Activated T-cell treated with anti-CD3 and anti-CD28 coated beads, Interleukin-2, amount 50 U/mL, for 4 hours (primary cell): ENCODE measurements at places on chromosomes 5 and 9. TPM values are rescaled to one million over a fixed set of nuclear protein-coding genes. Genes with fewer than 3 reads are reported as not detected.

DNA sequence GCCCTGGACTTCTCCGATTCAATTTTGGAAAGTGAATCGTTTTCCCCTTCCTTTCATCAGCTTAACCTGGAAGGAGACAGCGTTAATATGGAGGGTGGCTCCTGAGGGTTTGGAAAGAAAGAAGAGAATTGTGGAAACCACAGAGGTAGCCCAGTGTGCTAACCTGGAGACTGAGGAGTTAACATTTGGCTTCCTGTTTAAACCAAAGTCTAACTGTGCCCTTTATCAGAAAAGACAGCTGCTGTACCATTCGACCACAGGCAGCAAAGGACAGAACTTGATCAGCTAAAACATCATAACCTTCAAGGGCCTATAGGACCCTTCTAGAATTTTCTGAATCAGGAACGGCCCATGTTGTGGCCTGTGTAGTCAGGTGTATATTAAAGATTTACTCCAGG lies 735 bp downstream of the IDNK start:
- no peak for DNase-seq

GRCh38 chr9:117344892-117345660 lies 69.8 kb downstream of the ASTN2 start:
- DNase-seq, result no peak

DNA sequence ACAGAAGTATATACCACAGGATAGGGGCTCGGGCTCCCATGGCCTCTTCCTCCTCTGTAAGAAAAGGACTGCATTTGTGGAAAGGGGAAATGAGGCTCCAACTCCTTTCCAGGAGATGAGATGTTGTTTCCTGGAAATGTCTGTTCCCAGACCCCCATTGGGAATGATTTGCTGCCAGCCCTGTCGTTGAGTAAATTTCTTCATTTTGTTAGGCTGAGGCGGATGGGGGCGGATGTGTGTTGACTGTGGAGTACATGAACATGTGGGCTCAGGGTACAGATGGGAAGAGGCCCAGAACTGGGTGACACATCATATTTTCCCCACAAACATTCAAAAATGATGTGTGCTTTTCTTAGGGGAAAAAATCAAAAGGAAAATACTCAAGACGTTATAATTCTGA lies 28.8 kb upstream of the TNFAIP8 start:
- peak; percentile 51 for DNase-seq

Gene CTNNA1
- 27.0 TPM for total RNA-seq

Gene ZFP2
- total RNA-seq, result 0.15 TPM

Gene RFESD
- 5.4 TPM for total RNA-seq
